Hepatocyte (in vitro differentiated cells): ENCODE measurements at places on chromosomes 11 and 22. TPM values are rescaled to one million over a fixed set of nuclear protein-coding genes. Genes with fewer than 3 reads are reported as not detected.

Gene MEI1
- total RNA-seq, result not detected in 2 replicates

Gene C11orf87
- 0.13 and 0.52 TPM in 2 replicates for total RNA-seq

Gene TUG1
- total RNA-seq, result 99.3 and 109 TPM in 2 replicates

- DNase-seq, result peak; percentile 88
- H3K4me1 ChIP-seq, result peaks cover 54% of the 10 kb centered on the region
- H3K36me3 ChIP-seq, result no peaks in the 10 kb centered on the region
- peak within 1 kb of the TSS; percentile 84 for H3K4me3 ChIP-seq
Observed at GRCh38 chr11:126355324-126355925, at the start of gene ST3GAL4. Gene ST3GAL4, plus strand, starts transcription at chr11:126355686. Its CDS starts 50,470 bp downstream, at chr11:126406156.

GRCh38 chr11:27806122-27806521 is 105.9 kb upstream of the BDNF start:
- no peak overlapping the region for H3K4me3 ChIP-seq
- H3K36me3 ChIP-seq, result no peaks in the 10 kb centered on the region
- no peak for DNase-seq
- H3K27me3 ChIP-seq, result no peaks in the 10 kb centered on the region

GRCh38 chr11:66393954-66394353 is 22.4 kb upstream of the SLC29A2 start:
- H3K27me3 ChIP-seq, result peaks cover 3% of the 10 kb centered on the region
- H3K36me3 ChIP-seq, result no peaks in the 10 kb centered on the region
- DNase-seq, result no peak
- H3K4me1 ChIP-seq, result no peaks in the 10 kb centered on the region
- H3K27ac ChIP-seq, result no peak overlapping the region
- no peak overlapping the region for H3K4me3 ChIP-seq

- H3K4me3 ChIP-seq, result no peak overlapping the region
- no peak overlapping the region for H3K27ac ChIP-seq
- H3K36me3 ChIP-seq, result no peaks in the 10 kb centered on the region
Observed at GRCh38 chr22:39809772-39810557, 83.6 kb downstream of the ENTHD1 start.

DNA sequence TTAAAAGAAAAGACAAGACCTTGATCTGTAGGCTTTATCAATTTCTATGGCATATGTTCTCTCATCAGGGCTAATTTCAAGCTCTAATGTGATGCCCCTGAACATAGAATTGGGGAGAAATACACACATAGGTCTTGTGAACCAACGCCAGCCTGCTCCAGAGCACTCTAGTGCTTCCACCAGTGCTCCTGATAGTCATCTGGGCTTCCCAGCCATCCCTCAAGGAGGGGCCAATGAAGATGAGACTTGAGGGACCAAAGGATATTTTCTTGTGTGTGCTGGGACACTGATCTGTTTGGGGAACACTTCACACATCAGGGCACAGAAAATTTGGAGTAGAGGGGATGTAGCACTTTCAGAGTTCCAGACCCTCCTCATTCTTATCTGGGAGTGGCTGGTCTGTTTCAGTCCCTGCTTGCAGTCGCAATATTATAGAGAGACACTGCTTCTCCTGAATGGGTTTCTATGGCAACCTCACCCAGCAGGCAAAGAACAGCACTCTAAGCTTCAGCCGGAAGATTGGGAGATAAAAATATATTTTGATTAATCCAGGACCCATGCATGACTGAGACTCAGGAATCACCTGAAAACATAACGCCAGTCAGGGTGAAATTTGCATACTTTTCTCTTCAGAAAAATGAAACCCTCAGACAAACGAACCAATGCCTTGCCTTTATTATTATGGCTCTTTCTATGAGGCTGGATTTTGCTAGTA is 28.4 kb upstream of the SCN3B start:
- DNase-seq, result no peak
- peaks cover 13% of the 10 kb centered on the region for H3K27me3 ChIP-seq
- H3K36me3 ChIP-seq, result no peaks in the 10 kb centered on the region
- H3K4me3 ChIP-seq, result no peak overlapping the region
- no peak overlapping the region for H3K27ac ChIP-seq
- H3K4me1 ChIP-seq, result no peaks in the 10 kb centered on the region

GRCh38 chr11:11125618-11126017 is 227.4 kb downstream of the CSNK2A3 start:
- no peak overlapping the region for H3K4me3 ChIP-seq
- no peaks in the 10 kb centered on the region for H3K4me1 ChIP-seq
- DNase-seq, result no peak
- H3K27me3 ChIP-seq, result no peaks in the 10 kb centered on the region

Gene LMNTD2
- 3.4 and 7.3 TPM in 2 replicates for total RNA-seq

Gene PKNOX2
- 3.1 and 4.3 TPM in 2 replicates for total RNA-seq

- H3K27ac ChIP-seq, result no peak overlapping the region
- peak overlapping the region; percentile 14 for H3K4me3 ChIP-seq
- H3K27me3 ChIP-seq, result peaks cover 43% of the 10 kb centered on the region
Observed at GRCh38 chr11:76209973-76210930, 4.0 kb upstream of the WNT11 start.

Gene SPI1
- total RNA-seq, result 0.13 and 1.1 TPM in 2 replicates

Gene C22orf15
- total RNA-seq, result not detected in 2 replicates

Gene BACE1
- 17.9 and 22.6 TPM in 2 replicates for total RNA-seq

- no peak overlapping the region for H3K27ac ChIP-seq
- H3K36me3 ChIP-seq, result no peaks in the 10 kb centered on the region
- H3K4me1 ChIP-seq, result no peaks in the 10 kb centered on the region
- peaks cover 2% of the 10 kb centered on the region for H3K27me3 ChIP-seq
- no peak for DNase-seq
Observed at GRCh38 chr22:49303781-49304461, 523.8 kb downstream of the BRD1 start.

- peak overlapping the region; percentile 96 for H3K27ac ChIP-seq
- H3K4me1 ChIP-seq, result peaks cover 30% of the 10 kb centered on the region
- H3K36me3 ChIP-seq, result no peaks in the 10 kb centered on the region
- no peaks in the 10 kb centered on the region for H3K27me3 ChIP-seq
- DNase-seq, result no peak
- no peak overlapping the region for H3K4me3 ChIP-seq
Observed at GRCh38 chr22:31077681-31078080, 3.4 kb upstream of the SMTN start.

Gene KLHL35
- 0.63 and 0.88 TPM in 2 replicates for total RNA-seq

- H3K4me3 ChIP-seq, result peak overlapping the region; percentile 55
- DNase-seq, result no peak
- H3K4me1 ChIP-seq, result peaks cover 23% of the 10 kb centered on the region
Observed at GRCh38 chr22:20983081-20983771, 1.1 kb downstream of the LZTR1 start.
